GM03348 (cell line): ENCODE measurements at places on chromosomes 5 and 9.

- DNase-seq = peak; percentile 64
Observed at GRCh38 chr9:129962889-129963703, 79.9 kb downstream of the FNBP1 start.

DNA sequence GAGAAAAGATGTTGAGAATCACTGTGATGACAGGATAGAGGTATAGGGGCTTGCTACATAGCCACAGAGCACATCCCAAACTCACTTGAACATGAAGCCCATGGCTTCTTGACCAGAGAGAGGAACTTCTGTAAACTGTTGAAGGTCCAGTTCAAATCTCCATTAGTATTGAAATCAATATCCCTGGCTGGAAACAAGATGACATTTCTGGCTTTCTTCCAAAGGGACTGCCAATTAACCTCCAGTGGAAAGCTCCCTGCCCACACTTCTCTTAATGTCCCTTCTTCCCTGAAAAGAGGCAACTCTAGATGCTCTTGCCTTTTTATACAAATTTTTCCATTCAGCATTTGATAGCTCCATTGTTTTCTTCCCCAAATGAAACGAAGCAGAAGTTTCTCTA, 612.1 kb downstream of the EBF1 start:
- no peak for DNase-seq

DNA sequence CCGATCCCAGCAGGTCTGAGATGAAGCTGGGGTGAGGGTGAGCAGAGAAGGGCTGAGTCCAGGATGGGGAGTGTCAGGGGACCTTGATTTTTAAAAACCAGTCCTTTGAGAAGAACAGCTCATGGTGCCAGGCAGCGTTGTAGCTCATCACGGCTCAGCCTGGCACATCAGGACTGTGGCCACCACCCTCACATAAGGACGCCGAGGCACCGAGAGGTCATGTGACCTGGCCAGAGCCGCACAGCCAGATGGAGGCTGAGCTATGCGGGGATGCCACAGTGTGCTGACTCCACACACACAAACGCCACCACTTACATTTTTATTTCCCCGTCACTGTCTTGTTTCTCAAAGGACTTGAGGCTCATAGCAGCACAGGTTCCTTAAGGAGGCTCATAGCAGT, 32.9 kb upstream of the CEP72 start:
- no peak for DNase-seq

GRCh38 chr9:34606905-34607304, 5.0 kb downstream of the RPP25L start:
- DNase-seq = no peak

GRCh38 chr5:170333161-170333910, 35.8 kb upstream of the LCP2 start:
- no peak for DNase-seq

- peak; percentile 84 for DNase-seq
Observed at GRCh38 chr9:133148199-133149129, 15.2 kb downstream of the GBGT1 start.

- DNase-seq = no peak
Observed at GRCh38 chr9:36808251-36808650, 225.8 kb downstream of the PAX5 start.

- DNase-seq = no peak
Observed at GRCh38 chr5:39857041-39857440, 432.3 kb upstream of the DAB2 start.

- peak; percentile 73 for DNase-seq
Observed at GRCh38 chr9:98380065-98380681, 124.7 kb upstream of the TBC1D2 start.

GRCh38 chr9:80061940-80062339, 490.2 kb downstream of the TLE4 start:
- DNase-seq = peak; percentile 53

DNA sequence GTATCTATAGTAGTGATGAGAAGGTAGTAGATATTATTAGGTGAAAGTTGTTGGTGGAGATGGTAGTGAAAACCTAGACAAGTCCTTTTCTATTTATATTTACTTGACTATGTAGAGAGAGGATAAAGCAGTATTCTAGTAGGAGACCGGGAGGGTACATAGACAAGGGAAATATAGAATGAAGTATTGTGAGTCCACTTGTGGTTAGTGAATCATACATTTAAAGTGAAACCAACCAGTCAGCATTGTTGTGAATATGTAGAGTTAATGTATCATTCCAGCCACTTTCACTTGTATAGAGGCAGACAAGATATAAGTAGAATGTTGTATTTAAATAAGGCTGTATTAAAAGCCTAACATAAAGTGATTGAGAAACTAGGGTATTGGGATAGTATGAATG, 1711.3 kb upstream of the ACO1 start:
- no peak for DNase-seq

- DNase-seq = no peak
Observed at GRCh38 chr5:117829646-117830045, 1158.7 kb downstream of the DTWD2 start.

DNA sequence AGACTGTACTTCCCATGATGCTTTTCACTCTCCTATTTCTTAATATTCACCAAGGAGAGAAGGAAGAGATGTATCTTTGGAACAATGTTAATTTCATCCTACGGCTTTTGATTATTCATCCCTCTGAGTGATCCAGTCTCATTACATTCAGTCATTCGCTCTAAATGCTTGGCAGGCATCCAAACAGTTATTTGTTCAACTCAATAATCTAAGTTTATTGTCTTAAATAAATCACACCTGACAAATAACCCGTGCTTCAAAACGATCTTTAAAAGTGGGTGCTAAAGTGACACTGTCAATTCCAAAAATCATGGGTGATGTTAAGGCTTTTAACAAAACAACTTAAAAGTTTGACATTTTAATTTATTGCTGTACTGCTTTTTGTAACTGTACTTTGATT, 233.1 kb downstream of the RASEF start:
- no peak for DNase-seq

DNA sequence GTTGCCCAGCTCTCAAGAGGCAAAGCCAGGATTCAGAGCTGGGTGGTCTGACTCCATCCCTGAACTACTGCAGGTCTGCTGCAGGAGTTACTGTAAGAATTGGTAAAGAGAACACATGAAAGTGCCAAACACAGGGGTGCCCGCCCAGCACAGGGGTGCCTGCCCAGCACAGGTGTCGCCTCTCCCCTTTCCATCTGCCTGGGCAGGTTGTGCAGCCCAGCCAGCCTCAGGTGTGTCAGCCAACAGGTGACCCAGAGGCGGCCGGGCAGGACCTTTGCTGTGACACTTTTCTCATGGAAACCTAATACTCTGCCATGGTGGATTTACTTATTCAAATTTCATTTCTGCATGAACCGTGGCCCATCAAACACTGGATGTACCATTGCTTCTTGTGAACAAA, 289.7 kb upstream of the IRX4 start:
- DNase-seq = no peak

- no peak for DNase-seq
Observed at GRCh38 chr9:4962085-4962484, 23.0 kb upstream of the JAK2 start.

GRCh38 chr5:80414113-80414512, 6.2 kb downstream of the ZFYVE16 start:
- peak; percentile 21 for DNase-seq

- no peak for DNase-seq
Observed at GRCh38 chr5:124825983-124826337, 79.5 kb upstream of the ZNF608 start.

GRCh38 chr9:123659358-123659757, 270.6 kb downstream of the DENND1A start:
- DNase-seq = no peak

DNA sequence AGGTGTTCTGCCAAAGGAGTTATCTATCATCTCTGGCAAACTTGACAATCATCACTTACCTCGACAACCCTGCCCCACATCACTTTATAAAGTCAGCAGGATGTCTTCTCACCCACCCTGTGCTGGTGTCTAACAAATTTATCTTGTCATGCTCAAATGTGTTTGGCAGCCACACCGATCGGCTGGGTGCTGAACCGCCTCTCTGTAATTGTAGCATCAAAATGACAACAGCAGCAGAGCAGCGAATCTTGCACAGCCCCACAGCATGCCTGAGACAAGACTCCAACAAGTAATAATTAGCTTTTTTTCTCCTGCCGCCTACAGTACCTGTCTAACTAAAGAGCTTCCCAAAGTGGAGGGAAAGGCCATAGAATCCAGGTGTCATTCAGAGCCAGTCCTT, 176.2 kb downstream of the NR3C1 start:
- no peak for DNase-seq

GRCh38 chr9:120765910-120766425, 27.2 kb downstream of the FBXW2 start:
- DNase-seq = no peak

- DNase-seq = no peak
Observed at GRCh38 chr9:72300873-72301272, 64.1 kb downstream of the ZFAND5 start.

GRCh38 chr9:99787556-99787955, 34.1 kb upstream of the NR4A3 start:
- DNase-seq = no peak

- DNase-seq = peak; percentile 29
Observed at GRCh38 chr5:107794741-107795140, 124.0 kb upstream of the EFNA5 start.

DNA sequence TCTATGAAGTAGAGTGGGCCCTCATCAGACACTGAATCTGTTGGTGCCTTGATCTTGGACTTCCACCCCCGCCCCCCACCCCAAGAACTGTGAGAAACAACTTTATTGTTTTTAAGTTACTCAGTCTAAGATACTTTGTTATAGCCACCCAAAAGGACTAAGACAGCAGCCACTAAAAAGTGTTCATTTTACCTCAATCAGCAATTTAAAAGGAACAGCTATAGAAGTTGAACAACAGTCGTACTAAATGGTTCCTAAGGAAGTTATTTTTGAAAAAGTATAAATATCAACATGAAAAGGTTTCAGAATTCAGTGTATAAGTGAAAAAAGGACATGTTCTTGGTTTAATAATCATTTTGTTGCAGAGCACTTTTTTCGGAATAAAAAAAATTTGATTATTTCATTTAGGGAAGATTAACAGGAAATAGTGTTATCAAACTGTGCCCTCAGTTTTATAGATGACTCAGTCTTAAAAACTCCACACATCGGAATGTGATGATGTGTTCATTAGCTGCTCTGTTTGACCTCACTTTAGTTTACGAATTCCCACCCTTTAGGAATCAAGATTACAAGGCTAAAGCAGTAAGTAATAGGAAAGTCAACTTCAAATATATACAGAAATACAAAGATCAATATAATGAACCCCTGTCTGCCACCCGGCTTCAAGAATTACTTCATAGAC, 71.2 kb downstream of the MTAP start:
- peak; percentile 24 for DNase-seq

DNA sequence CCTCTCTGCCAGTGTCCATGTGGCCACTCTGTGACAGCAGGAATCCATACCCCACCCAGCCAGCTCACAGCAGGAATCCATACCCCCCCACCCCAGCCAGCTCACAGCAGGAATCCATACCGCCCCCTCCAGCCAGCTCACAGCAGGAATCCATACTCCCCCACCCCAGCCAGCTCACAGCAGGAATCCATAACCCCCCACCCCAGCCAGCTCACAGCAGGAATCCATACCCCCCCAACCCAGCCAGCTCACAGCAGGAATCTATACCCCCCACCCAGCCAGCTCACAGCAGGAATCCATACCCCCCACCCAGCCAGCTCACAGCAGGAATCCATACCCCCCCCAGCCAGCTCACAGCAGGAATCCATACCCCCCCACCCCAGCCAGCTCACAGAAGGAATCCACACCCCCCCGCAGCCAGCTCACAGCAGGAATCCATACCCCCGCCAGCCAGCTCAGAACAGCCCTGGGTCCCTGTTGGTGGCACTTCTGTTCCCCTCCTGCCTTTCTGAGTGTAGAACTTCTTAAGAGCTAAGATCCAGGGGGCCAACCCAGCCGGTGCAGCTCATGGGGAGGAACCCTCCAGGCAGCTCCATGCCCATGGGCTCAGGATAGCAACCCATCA, 8.4 kb upstream of the RXRA start:
- peak; percentile 44 for DNase-seq

- no peak for DNase-seq
Observed at GRCh38 chr5:104652271-104652861, 1089.8 kb upstream of the NUDT12 start.

- peak; percentile 72 for DNase-seq
Observed at GRCh38 chr9:121985792-121986494, 107.2 kb downstream of the TTLL11 start.

DNA sequence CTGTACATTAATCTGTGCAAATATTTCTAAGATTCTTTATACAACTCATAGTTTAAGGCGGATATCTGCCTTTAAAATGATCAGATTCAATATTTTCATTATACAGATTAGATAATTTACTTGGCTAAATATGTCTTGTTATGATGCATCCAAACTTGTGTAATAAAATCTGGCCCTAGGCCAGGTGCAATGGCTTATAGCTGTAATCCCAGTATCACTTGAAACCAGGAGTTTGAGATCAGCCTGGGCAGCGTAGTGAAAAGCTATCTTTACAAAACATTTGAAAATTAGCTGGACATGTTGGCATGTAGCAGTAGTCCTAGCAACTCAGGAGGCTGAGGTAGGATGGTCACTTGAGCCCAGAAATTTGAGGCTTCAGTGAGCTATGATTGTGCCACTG, 2002.2 kb upstream of the ACO1 start:
- DNase-seq = no peak

GRCh38 chr9:97979788-97980478, 3.2 kb upstream of the ANP32B start:
- no peak for DNase-seq

- DNase-seq = no peak
Observed at GRCh38 chr5:116504593-116505166, 69.9 kb downstream of the SEMA6A start.

GRCh38 chr5:173624282-173624681, 7.8 kb upstream of the BOD1 start:
- DNase-seq = no peak

GRCh38 chr9:70080481-70081119, 37.0 kb downstream of the MAMDC2 start:
- DNase-seq = peak; percentile 14

- DNase-seq = no peak
Observed at GRCh38 chr5:135243556-135244285, 155.3 kb downstream of the MACROH2A1 start.

GRCh38 chr5:34439601-34440000, 216.5 kb upstream of the RAI14 start:
- no peak for DNase-seq

- DNase-seq = no peak
Observed at GRCh38 chr9:77763566-77763965, 115.4 kb upstream of the GNA14 start.

GRCh38 chr9:17757816-17758215, 178.9 kb downstream of the SH3GL2 start:
- DNase-seq = no peak

DNA sequence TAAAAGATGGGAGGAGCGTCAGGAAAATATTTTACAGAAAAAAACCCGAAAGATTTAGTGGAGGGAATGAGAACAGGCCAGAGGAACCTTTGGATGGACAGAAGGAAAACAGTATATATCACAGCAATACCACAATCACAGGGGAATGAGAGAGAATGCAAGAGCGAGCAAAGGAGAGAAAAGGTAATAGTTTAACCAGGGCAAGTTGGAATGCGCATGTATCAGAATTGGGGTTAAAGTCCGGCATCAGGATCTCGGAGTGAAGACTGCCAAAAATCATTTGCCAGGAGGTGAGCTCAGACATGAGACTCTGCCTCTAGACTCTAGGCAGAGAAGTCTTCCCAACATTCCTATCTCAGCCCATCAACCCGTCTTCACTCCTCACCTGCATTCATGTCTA, 36.8 kb downstream of the PCDHGC5 start:
- DNase-seq = no peak

GRCh38 chr5:133358271-133358670, 254.1 kb downstream of the FSTL4 start:
- no peak for DNase-seq
